NCI-H1436 (cell line): ENCODE measurements at places on chromosomes 3 and 15.

DNA sequence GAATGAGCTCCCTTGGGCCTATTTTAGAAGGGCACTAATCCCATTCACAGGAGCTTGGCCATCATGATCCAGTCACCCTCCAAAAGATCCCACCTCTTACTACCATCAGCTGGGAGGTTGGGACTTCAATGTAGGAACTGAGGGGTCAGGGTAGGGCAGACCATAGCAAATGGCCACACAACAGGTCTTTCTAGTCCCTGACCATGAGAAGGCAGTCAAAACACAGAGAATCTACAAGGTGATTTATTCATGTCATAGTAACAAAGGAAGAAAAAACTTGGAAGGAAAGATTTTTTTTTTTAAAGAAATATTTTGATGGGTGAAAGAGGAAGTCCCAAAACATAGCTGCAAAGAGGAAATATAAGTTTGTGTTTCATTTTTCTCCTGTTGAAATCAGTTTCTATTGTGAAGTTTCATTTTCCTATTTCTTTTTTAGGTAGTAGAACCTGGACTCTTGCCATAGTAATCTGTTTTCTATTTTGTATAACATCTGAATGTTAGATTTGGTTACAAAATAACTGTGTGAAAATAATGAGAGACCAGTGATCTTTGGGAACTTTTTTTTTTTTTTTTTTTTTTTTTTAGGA, 23.5 kb upstream of the TNFSF10 start:
- DNase-seq: no peak

GRCh38 chr15:82854554-82854953, 45.1 kb downstream of the WHAMM start:
- no peak for DNase-seq

GRCh38 chr15:73839699-73840377, 33.5 kb upstream of the TBC1D21 start:
- no peak for DNase-seq

DNA sequence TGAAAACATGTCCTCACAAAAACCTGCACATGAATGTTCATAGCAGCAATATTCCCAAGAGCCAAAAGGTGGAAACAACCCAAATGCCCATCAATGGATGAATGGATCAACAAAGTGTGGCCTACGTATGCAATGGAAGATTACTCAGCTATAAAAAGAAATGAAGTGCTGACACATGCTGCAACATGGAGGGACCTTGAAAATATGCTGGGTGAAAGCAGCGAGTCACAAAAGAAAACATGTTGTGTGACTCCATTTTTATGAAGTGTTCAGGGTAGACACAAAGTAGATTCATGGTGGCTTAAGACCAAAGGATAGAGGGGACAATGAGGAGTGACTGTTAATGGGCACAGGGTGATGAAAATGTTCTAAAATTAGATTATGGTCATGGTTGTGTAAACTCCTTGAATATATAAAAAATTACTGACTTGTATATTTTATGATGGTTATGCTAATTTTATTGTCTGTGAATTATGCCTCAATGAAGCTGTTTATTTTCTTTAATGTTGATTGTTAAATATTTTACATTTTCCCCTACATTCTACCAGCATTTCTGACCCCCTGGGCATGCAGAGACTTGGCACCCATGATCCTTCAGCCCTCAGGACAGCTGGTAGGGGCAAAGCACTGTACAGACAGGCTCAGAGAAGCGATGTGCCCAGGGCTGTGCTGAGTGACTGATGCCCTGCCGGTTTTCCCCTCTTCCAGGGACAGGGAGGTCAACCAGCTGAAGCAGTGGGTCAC, 37.8 kb downstream of the CFAP100 start:
- no peak for DNase-seq

- no peak for DNase-seq
Measured at GRCh38 chr3:15647611-15648167, 46.1 kb downstream of the BTD start.

GRCh38 chr3:105065895-105066839, 300.5 kb upstream of the ALCAM start:
- no peak for DNase-seq
